Cortex of kidney (tissue), 1 donor: ENCODE measurements at places on chromosomes 4 and X.

DNA sequence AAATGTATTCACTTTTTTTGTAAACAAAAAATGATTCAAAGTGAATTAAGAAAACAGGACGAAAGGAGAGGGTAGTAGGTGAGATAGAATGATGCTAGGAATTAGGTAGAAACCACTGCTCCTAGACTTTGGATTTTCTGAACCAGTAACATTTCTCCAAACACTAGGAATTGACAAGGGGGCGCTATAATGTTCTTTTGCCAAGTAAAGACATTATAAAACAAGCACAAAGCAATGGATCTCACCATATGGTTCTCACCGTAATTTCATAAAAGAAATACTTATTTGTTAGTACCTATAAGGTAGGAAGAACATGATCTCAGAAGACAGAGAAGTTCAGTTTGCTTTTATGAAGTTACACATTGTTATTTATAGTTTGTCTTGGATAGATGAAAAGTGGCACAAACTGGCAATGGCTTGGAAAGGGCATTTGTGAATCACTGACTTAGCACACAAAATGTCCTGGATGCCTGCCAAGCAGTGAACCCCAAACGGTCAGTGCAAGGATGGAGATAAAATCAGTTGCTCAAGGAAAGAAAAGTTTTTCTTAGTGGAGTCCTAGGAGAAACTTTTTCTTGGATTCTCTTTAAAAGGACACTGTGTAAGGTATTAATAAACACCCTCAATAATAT, 8.1 kb upstream of the TBC1D1 start:
- no peak for DNase-seq

- no peak for DNase-seq
Measured at GRCh38 chrX:65596270-65597034, 61.9 kb upstream of the LAS1L start.

DNA sequence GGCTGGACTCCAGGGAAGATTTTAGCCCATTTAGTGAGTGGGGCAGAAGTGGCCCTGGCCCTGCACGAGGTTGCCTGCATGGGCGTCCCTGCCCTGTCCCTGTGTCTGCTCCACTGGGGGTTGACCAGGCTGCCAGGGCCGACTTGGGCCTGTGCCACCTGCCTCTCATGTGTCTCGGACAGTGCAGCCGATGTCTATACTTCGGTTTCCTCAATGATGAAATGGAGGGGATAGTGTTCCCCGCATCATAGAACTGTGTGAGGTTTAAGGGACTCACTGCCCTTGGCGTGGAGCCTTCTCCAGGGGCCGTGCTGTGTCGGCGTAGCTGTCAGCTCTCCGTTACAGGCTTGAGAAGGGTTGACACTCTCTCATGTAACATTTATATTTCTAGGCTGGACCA, 27.0 kb upstream of the MSANTD1 start:
- DNase-seq, result no peak

GRCh38 chrX:13418126-13419097, 98.6 kb upstream of the ATXN3L start:
- no peak for DNase-seq

GRCh38 chr4:22487328-22487727, 28.5 kb downstream of the ADGRA3 start:
- no peak for DNase-seq

DNA sequence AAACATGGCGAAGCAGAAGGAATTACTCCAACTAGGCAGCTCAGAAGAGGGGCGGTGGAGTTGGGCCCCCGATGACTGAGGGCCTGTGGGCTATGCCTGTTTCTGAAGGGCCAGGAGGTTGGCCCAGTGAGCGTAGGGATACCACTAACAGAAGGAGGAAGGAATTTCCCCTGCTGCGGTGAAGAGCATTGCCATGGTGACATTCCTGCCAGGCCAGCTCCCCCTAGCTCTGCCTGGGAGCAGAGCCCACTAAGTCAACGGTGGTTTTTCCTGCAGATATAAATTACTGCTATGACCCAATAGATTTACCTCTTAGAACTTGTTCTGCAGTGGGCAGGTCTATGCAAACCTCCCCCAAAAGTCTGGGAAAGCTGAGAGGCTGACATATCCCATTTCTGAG, 28.9 kb upstream of the HMX1 start:
- no peak for DNase-seq
